ENCODE measurements at places on chromosomes 1 and 21.

GRCh38 chr1:25996966-25997827 is 666 bp downstream of the PAFAH2 start:
- DNase-seq: peak; percentile 68

DNA sequence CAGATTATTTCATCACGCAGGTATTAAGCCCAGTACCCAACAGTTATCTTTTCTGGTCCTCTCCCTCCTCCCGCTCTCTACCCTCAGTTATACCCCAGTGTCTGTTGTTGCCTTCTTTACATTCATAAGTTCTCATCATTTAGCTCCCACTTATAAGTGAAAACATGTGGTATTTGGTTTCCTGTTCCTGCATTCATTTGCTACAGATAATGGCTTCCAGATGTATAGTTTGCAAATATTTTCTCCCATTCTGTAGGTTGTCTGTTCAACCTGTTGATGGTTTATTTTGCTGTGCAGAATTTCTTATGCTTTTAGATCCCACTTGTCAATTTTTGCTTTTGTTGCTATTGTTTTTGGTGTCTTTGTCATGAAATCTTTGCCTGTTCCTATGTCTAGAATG is 21.1 kb upstream of the KCNH1 start:
- peak; percentile 10 for DNase-seq

DNA sequence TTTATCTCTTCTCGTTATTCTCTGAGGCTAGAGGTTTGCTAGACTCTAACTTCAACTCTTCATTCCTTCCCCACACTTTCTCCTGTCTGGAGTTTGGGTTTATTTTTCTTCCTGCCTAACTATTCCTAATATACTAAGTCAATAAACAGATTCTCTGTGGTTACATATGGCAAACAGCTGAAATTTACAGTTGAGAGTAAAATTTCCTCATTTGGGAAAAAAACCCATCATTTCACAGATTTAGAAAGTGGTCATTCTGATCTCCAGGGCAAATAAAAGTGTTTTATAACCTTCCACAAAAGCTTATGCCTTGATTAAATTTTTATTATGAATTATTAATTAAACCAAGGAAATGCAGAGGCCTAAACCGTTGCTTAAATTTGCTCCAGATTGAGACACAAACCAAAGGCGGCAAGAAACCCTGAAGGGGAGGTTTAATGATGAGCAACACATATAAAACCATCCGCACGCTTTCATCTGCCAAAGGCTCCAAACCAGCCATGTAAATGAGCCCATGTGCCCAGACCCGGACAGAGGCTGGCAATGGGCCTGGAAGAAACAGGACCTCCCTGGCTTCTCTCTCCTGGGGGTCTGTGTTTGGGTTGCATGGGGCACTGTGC is 201.7 kb upstream of the LMO4 start:
- peak; percentile 34 for DNase-seq

- no peak for DNase-seq
Observed at GRCh38 chr1:248696774-248697173, 5.8 kb downstream of the OR14I1 start.

DNA sequence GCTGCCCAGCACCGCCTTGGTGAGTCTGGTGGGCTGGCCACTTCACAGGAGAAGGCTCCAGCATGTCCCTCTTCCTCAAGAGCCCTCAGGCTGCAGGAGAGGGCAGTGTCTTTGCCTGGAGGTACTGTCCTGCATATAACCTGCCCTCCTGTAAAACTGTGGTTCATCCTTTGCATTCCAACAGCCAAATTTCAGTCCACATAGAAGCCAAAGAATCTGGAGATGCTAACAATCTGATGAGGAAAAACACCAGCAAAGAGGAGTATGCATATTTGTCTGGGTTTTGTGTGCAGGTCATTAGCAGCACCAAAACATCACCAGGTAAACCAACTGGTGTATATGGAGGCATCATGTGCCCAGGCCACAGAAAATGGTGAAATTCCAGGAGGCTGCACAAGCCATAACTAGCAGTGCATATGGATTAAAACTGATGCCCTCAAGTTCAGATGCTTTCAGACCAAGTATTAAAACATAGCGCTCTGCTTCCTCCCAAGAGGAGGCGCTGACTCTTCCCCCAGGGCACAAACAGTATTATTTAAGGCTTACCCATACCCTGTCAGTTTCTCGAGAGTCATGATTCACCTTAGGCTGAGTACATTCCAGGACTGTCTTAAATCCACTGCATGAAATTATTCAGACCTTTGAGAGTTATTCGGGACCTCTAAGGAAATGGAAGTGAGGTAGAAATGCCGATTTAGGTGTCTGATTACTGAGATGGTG is 150.5 kb upstream of the COA6 start:
- DNase-seq: no peak

DNA sequence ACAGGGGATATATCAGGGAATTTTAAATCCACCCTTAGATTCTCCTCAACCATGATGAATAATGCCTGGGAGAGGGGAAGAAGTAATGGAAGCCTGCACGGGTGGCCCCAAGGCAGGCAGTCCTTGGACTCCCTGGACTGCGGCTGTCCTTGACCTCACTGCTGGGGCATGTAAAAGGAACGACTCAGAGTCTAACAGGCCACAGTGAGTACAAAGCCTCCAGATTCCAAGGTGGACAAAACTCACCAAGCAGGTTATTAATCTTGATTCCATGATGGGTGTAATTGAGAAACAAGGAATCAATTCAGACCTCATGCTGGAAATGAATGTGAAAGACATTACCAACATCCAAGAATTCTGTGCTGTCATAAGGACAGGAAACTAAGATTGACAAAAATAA is 13.0 kb upstream of the ARHGAP29 start:
- DNase-seq: no peak

DNA sequence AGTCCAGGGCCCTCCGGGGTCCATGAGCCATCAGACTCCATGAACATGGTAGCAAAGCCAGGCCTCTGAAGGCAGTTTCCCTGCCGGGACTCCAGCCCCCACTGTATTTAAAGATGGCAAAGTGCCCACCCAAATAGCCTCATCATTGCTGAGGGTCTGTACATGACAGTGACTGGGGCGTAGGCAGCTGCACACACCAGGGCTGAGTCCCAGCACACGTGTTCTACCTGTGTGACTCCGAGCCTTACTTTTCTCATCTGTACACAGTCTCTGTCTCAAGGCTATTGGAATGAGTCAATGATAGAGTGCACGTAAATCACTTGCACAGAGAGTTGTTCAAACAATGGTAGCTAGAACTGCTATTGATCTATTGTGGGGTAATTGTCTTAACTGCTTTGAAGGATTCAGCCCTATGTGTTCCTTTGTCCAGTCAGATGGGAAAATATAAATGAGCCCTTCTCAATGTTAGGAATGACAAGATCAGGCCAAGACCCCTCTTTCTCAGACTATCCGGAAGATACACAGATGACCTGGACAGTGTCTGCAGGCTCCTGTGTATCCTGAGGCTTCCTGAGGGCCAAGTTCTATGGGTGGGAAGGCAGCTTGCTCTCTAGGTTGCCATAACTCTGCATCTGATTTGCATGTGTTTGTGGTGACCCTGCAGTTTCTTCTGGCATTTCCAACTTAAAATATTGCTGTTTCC is 48.9 kb downstream of the RASSF5 start:
- DNase-seq: no peak

GRCh38 chr1:2596530-2597333 is 10.2 kb downstream of the PRXL2B start:
- DNase-seq: no peak

DNA sequence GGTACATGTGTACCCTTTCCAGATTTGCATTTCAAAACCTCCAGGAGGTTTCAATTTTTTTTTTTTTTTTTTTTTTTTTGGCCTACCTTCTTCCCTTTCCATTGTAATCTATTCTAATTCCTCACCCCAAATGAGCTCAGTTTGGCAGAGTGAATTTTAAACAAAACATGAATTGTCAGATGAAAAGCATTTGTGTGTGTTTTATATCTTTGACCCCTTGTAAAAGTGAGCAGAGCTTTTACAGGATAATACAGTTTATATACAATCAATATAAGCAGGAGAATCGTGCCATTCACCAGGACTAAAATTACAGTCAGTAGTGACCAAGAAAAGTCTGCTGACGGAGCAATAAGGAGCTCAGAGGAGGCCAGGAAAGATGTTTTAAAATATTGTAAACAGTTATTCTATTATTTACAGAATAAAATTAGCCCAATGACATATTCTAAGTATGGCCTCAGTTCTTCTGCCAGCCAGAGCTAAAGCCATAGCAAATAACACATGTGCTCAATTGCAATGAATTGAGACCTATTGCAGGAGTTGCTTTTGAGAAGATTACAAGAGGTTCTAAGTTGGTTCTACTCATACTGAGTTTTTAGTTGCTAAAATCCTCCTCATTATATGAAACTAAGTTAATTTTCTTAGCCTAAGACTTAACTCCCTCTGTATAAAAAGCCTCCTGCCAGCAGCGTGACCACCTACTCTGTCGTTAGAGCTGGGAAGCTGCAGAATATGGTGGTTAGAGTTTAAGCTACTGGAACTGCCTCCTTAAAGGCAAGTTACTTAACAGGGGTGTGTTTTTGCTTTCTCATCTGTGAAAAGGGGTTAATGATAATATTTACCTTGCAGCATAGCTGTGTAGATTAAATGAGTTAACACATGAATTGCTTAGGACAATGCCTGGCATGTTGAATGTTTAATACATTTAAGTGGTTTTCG is 50.8 kb upstream of the ZNF326 start:
- no peak for DNase-seq

DNA sequence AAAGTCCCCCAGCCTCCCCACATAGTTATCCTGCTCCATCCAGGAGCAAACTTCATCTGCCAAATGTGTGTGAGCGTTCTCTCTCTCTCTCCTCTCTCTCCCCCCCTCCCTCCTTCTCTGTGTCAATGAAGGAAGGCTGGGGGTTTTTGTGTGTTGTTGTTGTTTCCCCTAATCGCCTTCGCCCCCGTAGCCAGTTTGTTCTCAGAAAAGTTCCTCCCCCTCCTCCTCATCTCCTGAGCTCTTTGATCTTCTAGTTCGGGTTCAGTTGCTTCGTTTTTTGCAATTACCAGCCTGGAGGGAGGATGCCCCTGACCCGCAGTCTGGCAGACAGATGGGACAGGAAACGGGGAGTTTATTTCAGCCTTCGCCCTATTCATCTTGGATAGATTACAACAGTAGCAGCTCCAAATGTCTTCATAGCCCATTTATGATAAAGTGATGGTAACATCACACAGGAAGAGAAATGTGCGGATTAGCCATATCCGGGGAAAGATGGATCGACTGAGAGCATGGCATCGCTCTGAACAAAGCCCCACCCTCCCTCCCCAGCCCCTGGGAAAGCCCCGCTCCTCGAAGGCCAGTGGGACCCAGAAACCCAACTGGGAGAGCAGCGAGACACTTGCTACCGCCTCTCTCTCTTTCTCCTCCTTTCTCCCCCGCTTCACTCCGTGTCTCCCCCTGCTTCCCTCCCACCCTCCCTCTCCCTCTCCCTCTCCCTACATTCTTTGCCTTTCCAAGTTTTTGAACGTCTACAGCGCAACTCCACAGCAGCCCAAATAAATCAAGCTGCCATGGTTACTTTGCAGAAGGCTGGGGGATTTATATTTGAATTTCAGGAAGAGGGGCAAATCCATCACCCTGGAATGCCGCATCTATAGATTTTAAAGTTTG is 139.7 kb upstream of the ARHGEF16 start:
- peak; percentile 60 for DNase-seq

DNA sequence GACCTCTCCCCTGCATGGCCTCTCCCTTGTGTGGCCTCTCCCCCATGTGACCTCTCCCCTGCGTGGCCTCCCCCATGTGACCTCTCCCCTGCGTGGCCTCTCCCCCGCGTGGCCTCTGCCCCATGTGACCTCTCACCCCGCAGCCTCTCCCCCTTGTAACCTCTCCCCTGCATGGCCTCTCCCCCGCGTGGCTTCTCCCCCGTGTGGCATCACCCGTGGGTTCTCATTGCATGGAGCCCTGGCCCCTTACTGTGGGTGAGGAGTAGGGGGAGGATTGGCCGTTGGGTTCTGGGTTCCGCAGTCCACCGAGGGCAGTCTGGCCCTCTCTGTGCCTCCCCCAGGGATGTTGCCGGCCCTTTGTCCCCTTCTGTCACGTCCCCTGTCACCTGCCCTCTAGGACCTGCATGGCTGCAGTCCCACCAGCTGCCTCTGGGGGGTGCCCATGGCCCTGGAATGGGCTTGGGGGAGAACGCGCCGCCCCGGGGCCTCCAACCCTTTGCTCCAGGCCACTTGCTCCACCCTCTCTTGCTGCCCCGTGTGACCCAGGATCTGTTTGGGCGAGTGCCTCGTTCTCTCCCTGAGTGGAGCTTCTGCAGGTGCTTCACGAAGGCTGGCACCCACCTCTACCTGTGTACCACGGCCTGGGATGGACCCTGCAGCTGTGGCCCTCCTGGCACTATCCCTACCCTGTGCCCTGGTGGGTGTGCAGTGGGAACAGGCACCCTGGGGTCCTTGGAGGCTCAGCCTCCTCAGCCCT is 21.3 kb downstream of the RRP1 start:
- DNase-seq: peak; percentile 59

DNA sequence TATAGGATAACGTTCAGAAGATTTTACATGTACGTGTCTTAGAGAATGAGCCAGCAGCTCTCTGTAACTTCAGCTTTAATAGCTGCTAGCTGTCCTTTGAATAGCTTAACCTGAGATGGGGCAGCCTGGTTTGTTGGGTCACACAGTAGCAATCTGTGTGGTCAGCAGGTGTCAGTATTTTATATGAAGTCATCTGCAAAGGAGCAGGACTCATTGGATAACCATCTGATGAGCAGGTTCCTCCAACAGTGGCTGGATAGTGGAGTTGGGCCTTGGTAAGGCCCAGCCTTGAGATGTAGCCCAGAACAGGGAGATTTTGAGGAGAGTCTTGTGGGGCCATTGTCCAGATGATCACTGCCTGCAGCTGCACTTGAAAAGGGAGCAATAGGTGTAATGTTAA is 6.4 kb downstream of the GSTM5 start:
- no peak for DNase-seq

Measured in AG10803 (cell line).